ENCODE measurements at places on chromosomes 6 and 20. TPM values are rescaled to one million over a fixed set of nuclear protein-coding genes. Genes with fewer than 3 reads are reported as not detected.

- no peak for DNase-seq
Observed at GRCh38 chr6:73548458-73549446, 27.9 kb upstream of the EEF1A1 start.

GRCh38 chr6:150029749-150030148, 4.4 kb upstream of the RAET1L start:
- DNase-seq: no peak

DNA sequence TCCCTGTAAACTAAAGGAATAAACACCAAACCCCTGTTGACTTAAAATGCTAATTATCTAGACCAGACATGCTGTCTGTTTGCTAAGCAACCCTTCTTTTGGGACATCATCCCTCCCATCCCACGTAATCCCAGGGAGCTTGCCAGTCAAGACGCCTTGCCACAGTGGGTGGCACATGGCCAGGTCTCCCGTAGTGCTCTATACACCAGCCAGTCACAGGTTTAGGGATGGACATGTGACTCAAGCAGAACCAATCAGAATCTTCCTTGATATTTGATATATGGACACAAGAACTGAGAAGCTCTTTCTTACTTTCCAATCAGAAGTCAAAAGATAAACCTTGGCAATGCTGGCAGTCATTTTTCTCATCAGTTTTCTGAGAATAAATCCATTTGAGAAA, 60.0 kb downstream of the CNKSR3 start:
- no peak for DNase-seq

GRCh38 chr6:136969433-136969832, 47.3 kb downstream of the SLC35D3 start:
- no peak for DNase-seq

- no peak for DNase-seq
Observed at GRCh38 chr20:530321-530720, 13.3 kb downstream of the CSNK2A1 start.

Gene HLA-DOA
- 1.5 TPM for total RNA-seq

Gene COX4I2
- 4.3 TPM for total RNA-seq
